ENCODE measurements at places on chromosomes 2 and 18.

GRCh38 chr2:52502476-52502860, 1265.1 kb upstream of the CHAC2 start:
- DNase-seq, result no peak

GRCh38 chr18:3162181-3162580, 57.6 kb downstream of the MYOM1 start:
- no peak for DNase-seq

- no peak for DNase-seq
Measured at GRCh38 chr2:54770676-54771075, 47.2 kb downstream of the EML6 start.

- no peak for DNase-seq
Measured at GRCh38 chr2:30639836-30640235, 167.4 kb downstream of the CAPN13 start.

GRCh38 chr2:135546436-135546835, 15.2 kb downstream of the R3HDM1 start:
- no peak for DNase-seq

DNA sequence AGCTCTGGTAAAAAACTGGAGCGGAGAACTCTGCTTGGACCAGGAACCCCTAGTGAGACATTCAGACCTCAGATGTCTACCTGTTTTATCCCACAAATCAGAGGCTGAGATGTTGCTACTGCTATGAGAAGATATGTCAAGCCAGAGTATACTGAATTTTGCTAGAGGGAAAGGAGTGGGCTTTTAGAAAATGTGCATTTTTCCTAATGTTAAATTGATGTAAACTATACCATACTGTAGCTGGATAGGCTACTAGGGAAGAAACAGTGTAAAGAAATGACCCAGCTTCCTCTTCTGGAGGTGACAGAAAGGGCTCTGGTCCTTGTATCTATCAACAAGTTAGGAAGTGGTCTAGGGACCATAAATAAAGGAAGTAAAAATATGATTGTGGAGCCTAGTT, 65.0 kb downstream of the SLC39A10 start:
- DNase-seq, result no peak

GRCh38 chr2:112626604-112627059, 19.1 kb upstream of the SLC20A1 start:
- DNase-seq, result peak; percentile 58

DNA sequence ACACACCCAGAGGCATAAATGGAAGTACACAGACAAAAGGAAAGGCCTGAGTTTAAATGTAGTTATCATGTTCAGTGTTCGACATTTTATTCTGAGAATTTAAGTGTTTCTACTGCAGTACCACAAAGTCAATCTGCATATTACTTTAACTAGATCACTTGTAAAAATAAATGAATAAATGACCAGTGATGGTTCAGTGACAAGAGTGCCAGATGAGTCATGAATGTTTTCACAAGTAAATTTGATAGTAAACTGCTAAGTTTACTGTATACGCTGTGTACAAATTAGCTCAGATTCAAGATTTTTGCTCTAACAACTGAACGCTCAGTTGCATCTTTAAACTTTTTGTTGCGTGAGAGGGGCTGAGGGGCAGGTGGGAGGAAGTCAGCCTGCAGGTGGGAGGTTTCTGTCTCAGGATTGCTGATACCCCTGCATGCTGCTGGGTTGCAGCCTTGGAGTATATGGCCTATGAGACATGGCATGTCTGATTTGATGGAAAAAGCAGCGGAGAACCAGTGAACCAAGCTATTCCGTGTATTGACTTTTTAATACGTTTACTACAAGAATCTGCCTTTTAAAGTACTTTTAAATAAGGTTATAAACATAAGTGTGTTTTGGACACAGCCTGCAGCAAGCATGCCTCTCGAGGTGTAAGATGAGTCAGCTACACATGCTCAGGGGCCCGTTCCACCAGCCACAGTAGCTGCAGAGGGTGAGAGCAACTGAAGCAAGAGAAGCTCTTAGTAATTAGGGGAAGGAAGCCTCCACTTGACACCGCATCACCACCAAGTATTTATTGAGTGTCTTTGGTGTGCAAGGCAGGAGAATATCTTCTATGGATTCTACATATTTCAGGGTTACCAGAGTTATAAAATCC, 245.1 kb downstream of the NEDD4L start:
- peak; percentile 53 for DNase-seq

DNA sequence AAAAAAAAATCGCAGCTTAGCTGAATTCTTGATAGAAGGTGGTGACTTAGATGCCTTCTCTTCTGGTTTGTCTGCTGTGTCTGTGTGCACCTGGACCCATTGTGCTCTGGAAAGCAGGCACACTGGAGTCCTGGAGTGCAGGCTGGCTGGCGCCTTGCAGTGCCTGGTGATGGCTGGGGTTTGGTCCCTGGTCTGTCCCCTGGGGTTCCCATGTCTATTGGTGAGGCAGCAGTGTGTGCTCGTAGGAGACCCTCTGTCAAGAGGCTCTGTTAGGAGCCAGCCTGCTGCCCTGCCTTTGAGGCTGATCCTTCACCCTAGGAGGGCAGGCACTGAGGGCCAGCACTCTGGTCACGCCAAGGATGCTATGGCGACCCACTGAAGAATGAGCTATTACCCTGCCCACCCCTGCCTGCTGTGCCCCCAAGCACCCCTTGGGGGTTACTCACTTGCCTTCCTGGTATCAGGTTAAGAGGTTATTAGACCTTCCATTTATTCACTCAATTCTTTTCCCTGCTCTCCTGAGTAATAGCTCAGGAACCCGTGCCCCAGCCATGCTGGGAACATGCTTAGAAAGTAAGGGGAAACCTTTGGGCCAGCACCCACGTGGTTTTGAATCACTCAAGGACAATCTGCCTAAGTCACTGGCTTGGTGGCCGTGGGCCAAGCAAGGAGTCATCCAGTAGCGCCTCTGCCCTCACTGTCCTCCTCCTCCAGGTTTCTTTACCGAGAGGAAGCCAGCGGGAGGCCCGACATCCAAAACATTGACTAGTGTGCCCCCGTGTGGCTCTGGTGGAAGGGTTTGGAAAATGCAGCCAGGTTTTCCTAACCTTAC, 284.5 kb downstream of the PRKCE start:
- DNase-seq, result no peak

GRCh38 chr2:41906338-41906725, 141.5 kb upstream of the PKDCC start:
- DNase-seq, result no peak

DNA sequence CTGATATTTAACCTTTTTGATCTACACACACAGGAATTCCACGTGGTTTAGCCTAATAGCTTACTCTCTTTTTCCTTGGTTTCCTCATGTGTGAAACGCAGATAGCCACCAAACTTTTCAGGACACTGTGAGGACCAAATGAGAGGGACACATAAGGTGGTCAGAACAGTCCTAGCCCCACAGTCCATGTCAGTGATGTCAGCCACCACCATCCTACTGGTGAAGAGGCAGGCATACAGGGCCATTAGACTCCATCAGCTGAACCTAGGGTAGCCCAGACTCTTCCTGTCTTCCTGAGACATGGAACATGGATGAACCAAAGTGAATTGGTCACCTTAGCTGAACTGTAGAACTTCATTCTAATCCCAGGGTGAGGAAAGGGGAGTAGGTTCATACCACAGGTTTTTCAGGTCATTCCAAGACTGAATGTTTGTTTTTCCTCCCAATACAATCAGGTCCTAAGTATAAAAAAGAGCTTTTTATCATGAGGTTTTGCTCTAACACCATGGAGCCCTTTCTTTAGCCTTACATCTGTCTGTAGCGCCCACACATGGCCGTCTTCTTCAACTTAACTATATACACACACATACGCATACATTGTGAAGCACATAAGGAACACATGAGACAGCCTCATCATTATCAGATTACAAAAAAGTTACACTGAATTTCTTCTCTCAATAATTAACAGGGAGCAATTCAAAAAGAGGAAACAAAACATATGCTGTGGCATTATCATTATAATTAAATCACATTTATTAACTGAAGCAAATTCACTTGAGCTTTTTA, 18.5 kb upstream of the NFE2L2 start:
- DNase-seq, result no peak

GRCh38 chr2:189609853-189610252, 29.3 kb upstream of the SLC40A1 start:
- no peak for DNase-seq

- no peak for DNase-seq
Measured at GRCh38 chr2:104790901-104791495, 62.9 kb upstream of the POU3F3 start.

DNA sequence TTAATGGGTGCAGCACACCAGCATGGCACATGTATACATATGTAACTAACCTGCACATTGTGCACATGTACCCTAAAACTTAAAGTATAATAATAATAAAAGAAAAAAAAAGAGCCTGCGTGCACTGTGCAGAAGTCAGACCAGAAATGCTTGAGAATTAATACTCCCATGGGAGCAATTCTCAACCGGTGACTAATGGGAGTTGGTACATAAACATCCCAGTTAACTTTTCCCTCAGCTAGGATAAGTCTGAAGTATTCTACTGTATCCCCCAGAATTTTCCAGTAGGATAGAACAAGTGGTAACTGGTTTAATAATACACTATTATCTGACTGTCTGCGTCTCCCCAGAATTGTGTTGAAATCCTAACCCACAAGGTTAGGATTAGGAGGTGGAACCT, 113.6 kb upstream of the COL5A2 start:
- no peak for DNase-seq

GRCh38 chr2:22829791-22830190, 555.2 kb upstream of the KLHL29 start:
- no peak for DNase-seq

- peak; percentile 42 for DNase-seq
Measured at GRCh38 chr18:26227051-26227670, 916 bp downstream of the TAF4B start.

DNA sequence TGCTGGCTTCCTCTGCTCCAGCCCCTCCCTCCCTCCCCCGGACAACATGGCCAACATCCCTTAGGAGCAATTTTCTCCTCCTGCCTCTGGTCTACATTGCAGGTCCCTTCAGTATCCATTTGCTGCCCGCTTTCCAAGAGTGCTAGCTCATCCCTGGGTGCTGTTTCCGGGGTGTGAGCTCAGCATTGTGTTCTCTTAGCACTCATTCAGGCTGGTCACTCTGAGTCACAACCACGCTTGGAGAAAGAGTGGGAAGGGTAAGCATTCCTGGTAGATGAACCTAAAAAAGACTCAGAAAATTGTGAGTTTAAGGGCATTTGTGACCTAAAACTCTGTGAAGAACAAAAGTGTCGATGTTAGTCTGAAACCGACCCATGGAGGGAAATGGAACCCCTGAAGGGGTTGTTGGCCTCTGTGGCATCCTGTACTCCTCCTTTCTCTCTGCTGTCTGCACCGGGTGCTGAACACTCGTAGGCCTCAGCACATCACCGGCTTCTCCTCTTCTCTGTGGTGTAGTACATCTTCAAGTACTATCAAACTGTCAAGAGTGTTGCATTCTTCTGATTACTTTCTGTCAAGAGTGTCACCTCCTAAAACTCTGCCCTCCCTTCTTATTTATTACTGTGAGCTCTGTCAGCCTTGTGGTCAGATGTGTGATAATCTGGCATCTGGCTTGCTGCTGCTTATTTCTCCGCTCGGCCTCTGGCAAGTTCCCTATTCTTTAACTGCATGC, 73.0 kb downstream of the CTNNA2 start:
- no peak for DNase-seq

GRCh38 chr18:58338961-58339592, 289.8 kb downstream of the ALPK2 start:
- no peak for DNase-seq

DNA sequence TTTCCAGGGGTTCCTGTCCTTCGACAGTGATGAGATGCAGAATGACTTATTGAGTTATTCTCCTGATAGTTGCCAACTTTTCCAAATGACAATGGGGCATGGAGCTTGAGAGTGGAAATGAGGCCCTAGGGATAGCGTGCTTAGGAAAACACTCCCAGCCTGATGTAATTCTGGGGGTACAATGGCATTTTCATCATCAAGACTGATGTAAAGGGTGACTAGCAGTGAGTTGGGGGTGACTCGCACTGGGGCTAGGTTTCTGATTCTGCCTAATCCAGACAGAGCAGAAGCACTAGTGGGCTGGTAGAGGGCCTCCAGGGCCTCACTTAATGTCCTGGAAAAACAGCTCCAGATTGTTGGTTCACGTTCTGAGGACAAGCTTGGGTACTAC, 34.0 kb upstream of the IL37 start:
- DNase-seq, result no peak

GRCh38 chr2:121231385-121232000, 53.5 kb downstream of the TFCP2L1 start:
- no peak for DNase-seq

GRCh38 chr2:144511937-144512336, 8.0 kb downstream of the ZEB2 start:
- DNase-seq, result no peak

GRCh38 chr2:19346983-19347618, 11.3 kb downstream of the OSR1 start:
- DNase-seq, result no peak

- peak; percentile 48 for DNase-seq
Measured at GRCh38 chr2:64338910-64339500, 115.0 kb upstream of the LGALSL start.

DNA sequence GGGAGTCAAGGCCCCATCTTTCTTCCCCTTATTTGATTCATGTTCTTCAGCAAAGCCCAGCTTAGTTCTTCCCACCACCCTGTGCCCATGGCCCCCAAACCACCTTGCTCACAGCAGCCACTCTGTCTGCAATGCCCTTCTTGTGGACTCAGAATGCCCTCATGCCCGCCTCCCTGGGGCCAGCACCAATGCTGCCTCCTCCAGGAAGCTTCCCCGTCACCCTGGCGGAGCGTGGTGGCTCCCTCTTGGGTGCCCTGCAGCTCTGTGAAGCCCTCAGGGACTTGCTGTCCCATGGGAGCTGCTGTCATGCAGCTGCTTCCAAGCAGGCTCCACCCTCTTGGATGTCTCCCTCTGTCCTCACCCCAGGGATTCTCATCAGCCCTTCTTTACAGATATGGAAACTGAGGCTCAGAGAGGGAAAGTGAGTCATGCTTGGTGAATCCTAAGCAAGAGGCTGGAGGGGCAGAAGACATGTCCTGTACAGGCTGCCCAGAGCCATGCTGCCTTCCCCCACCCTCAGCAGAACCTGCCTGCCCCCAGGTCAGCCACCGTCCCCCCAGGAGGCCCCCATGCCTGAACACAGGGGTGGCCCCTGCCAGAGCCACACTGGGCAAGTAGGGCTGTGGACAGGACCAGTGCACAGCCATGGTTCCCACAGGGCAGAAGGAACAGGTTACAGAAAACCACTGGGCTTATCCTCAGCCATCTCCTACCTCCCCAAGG, 11.8 kb upstream of the DUSP2 start:
- no peak for DNase-seq

DNA sequence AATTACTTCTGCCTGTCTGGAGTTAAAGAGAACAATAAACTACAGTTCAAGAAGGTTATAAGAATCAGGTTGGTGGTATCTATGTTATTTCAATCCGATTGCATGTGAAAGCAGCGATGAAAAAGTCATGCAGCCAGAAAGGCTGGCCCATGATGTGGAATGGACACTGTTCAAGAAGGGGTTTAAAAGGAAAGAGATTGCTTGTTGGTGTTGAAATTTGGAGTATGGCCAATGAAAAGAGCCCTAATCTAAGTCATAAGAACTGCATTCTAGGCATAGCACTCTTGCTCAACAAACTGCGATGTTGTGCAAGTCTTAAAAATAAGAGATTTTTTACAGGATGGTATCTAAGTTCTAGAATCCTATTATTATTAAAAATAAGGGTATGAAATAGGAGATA, 61.3 kb downstream of the EFEMP1 start:
- DNase-seq, result no peak

- DNase-seq, result no peak
Measured at GRCh38 chr18:71011389-71011788, 722.5 kb downstream of the SOCS6 start.

Data from NK-92 treated with Interleukin-12 subunit alpha and Interleukin-12 subunit beta, amount 100 ng/mL, for 24 hours (cell line).